Stomach (tissue), 19 donors: ENCODE measurements at places on chromosomes 12 and 14. TPM values are rescaled to one million over a fixed set of nuclear protein-coding genes. Genes with fewer than 3 reads are reported as not detected.

RPS6KL1 gene
- not detected for total RNA-seq

NEUROD4 gene
- not detected for total RNA-seq

FKBP4 gene
- 39.4 TPM for total RNA-seq

SOAT2 gene
- total RNA-seq: not detected

ESR2 gene
- not detected for total RNA-seq

RAD9B gene
- total RNA-seq: not detected

ACVRL1 gene
- total RNA-seq: 36.2 TPM

PPFIBP1 gene
- total RNA-seq: 108 TPM

KLRB1 gene
- not detected for total RNA-seq

KIF26A gene
- total RNA-seq: 1.2 TPM

ALDH2 gene
- 196 TPM for total RNA-seq

DCN gene
- total RNA-seq: 743 TPM

ADAM21 gene
- not detected for total RNA-seq

RAPGEF3 gene
- 15.9 TPM for total RNA-seq

USP5 gene
- total RNA-seq: 66.9 TPM

NEK9 gene
- 49.1 TPM for total RNA-seq

ASPG gene
- 0.58 TPM for total RNA-seq

CLEC2D gene
- 23.3 TPM for total RNA-seq

COX14 gene
- total RNA-seq: 26.5 TPM

MAP1LC3B2 gene
- total RNA-seq: not detected

RNU4-1 gene
- total RNA-seq: under 0.01 TPM

PTGER2 gene
- total RNA-seq: 3.5 TPM
